ENCODE measurements at places on chromosomes 1 and 21.

GRCh38 chr1:156489166-156489934, 11.2 kb downstream of the MEF2D start:
- DNase-seq: no peak

GRCh38 chr1:20119347-20119746, at the start of gene PLA2G2D:
TSS of gene PLA2G2D (minus strand) at chr1:20119536. CDS start at chr1:20119498, 38 bp downstream.
- DNase-seq: no peak

DNA sequence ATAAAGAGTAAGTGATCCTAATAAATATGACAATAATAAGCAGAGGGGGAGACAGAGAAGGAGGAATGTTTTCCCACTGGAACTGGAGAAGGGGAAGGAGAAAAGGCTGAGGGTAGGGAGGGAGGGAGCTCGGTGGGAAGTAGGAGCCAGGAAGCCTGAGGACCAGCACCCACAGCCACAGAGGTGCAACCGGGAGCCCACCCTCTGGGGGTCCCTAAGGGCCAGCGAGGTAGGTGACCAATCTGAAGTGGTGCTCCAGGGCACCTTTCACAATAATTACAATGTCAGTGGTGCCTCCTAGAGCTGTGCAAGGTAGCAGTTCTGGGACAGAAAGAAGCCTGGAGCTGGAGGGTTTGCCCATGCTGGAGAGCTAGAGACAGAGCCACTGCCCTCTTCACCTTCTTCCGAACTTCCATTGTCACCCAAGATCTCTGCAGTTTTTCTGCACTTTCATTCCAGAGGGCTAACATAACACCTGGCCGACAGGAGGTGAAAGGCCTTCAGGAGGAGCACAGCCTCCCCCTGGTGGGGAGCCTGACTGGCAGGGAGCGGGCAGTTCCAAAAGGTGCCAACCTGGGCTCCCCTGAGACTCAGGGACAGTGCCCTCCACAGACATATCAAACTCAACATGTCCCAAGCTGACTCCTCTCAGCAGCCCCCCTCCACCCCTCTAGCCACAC, 4.1 kb upstream of the AHCYL1 start:
- DNase-seq: no peak

DNA sequence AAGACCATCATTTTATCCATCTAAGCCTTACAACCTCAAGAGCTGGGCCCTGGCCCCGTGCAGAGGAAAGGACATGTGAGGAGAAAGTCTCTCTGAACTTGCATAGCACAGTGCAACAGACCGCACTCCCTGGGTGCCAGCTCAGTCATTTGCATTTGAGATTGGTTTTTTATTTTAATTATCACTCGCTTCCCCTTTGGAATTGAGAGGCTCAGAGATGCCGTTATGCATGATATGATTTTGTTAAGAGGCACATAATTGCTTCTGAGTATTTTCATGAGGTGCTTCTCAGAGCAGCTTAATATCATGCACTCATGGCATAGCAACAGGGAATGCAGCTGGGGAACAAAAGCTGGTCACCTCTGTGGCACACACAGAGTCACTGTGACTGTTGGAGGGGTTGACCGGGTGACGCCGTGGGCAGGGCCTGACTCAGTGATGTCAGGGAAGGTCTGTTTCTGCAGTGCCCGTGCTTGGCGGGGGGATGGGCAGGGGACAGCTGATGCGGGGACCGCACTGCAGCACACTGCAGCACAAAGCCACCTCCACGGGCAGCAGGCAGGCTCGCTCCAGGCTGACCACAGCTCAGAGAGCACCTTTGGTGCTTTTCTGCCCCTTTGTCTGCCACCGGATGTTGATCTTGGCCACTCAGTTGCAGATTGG, 43.2 kb upstream of the VAMP3 start:
- DNase-seq: no peak

GRCh38 chr1:74772945-74773344, 40.0 kb downstream of the TYW3 start:
- DNase-seq: no peak

GRCh38 chr1:12677565-12677964, 33.7 kb downstream of the AADACL4 start:
- DNase-seq: no peak

DNA sequence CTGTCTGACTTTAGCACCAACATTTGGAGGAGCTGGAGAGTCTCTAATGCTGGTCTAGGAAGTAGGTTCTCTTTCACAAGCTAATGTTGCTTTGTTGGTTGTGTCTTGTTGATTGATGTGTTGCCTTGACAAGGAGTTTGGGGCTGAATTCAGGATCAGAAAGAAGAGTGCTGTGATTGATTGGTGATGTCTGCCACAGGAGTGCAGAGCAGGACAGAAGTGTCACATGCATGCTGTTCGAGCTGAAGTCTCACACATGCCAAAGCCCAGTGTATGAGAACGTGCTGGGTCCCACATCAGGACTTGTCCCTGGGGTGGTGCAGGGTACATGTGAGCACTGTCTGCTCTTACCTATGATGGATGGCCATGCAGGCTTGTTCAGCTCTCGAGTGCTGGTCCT, 694.4 kb downstream of the MATN1 start:
- DNase-seq: no peak

- no peak for DNase-seq
These were observed 13.5 kb upstream of the FOXJ3 start for GRCh38 chr1:42348498-42348897.

GRCh38 chr1:206909161-206909882, 12.1 kb downstream of the IL24 start:
- DNase-seq: no peak

DNA sequence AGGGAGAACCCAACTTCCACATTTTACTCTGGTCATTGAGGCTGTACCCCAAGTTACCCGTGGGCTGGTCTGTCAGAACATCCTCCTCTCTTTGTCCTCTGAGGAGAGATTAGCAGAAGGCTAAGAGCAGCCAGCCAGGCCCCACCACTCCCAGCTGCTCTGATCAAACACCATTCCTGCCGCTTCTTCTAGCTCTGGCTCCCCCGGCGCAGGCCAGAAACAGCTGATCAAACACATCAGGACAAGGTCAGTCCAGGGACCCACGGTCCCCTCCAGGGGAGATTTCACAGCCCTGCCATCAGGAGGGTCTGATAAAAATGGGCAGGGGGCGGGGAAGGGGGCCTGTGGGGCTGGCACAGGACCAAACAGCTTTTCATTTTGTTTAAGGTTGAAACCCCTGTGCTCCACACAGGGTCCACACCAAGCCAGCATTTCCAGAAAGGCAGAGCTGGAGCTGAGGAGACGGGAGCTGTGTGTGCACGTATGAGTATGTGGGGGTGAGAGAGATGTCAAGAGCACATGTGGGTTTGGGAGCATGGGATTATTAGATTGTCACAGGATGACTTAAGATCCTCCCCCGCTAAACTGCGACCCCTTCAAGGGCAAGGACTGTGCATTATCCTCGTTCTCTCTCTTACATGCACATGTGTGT, 29.9 kb upstream of the EPHA8 start:
- DNase-seq: no peak

DNA sequence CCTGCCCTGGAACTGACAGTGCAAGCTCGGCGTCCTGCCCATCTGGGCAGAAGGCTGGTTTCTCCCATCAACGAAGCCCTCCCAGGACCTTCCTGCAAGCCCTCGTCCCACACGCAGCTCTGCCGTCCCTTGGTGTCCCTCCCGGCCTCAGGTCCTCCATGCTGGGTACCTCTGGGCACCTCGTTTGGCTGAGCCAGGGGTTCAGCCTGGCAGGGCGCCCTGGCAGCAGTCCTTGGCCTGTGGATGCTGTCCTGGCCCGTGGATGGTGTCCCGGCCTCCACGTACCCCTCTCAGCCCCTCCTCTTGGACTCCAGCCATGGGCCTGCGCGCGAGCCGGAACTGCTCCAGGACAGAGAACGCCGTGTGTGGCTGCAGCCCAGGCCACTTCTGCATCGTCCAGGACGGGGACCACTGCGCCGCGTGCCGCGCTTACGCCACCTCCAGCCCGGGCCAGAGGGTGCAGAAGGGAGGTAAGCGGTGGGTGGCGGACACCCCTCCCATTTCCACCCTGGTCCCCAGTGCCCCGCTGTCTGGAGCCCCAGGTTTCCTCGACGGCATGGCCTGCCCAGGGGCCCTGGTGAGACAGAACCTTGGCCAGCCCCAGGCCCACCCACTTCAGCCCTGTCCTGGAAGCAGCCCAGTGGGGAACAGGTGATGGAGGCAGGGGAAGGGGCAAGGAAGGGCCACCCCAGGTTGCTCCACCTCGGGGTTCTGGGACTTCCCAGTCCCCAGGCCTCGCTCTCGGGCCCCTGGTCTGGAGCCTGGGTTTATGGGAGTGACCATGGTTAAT, 3.5 kb downstream of the TNFRSF14 start:
- no peak for DNase-seq

DNA sequence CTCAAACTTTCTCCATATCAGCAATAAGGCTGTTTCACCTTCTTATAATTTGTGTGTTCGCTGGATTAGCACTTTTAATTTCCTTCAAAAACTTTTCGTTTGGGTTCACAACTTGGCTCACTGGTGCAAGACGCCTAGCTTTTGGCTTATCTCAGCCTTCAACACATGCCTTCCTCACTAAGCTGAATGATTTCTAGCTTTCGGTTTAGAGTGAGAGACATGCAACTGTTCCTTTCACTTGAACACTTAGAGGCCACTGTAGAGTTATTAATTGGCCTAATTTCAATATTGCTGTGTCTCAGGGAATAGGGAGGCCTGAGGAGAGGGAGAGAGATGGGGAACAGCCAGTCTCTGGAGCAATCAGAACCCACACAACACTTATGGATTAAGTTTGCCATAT, 41.2 kb upstream of the IFNLR1 start:
- no peak for DNase-seq

- no peak for DNase-seq
These were observed 544 bp downstream of the PPM1J start for GRCh38 chr1:112714313-112715263.

- DNase-seq: no peak
These were observed 1136.3 kb upstream of the B3GALT2 start for GRCh38 chr1:194322751-194323150.

DNA sequence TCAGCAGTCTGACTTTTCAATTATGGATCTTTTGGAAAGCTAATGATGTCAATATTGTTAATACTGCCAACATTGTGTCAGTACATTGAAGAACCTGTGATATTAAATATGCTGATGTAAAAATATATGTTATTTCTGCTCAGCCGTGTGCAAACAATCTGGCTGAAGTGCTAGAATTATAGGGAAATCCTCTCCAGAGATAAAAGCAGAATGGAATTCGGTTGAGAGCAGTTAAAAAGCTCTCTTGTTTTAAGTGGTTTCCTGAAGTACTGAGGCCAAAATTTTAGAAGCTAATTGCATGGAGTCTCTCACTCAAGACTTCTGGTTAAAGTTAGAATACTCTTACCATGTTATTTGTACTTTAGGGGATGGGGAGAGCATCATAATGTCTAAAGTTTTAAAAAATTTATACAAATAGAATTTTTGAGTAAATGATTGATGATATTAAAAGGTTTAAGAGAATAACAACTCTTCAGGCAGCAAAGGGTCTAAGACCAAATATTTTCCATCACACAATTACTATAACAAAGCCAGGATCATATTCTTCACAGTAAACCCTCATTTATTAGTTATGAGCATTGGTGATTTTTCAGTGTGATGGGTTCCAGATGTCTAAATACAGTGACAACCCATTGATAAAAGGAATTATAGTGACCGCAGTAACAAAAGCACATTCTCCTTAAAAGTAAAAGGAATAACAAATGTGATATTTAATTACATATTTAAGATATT, 834.2 kb upstream of the CXADR start:
- no peak for DNase-seq

DNA sequence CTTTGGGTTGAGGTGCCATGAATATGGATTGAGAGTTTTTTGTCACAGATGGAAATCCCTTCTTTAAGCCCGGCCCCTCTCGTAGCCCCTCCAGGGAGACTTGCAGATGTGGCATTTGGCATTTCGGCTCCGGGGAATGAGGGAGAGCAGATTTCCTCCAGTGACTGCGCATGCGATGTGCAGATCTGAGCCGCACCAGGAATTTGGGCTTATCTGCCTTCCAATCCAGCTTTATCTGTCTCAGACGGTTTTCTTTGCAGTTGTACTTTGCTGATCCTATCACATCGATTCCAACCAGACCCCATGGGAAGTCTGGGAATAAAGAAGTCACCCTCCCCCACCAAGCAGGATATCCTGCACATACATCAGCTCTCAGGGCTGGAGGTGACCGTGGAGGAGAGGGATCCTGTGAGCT, 11.7 kb downstream of the KIF26B start:
- peak; percentile 68 for DNase-seq

GRCh38 chr1:12387641-12388040, 157.8 kb downstream of the VPS13D start:
- no peak for DNase-seq

DNA sequence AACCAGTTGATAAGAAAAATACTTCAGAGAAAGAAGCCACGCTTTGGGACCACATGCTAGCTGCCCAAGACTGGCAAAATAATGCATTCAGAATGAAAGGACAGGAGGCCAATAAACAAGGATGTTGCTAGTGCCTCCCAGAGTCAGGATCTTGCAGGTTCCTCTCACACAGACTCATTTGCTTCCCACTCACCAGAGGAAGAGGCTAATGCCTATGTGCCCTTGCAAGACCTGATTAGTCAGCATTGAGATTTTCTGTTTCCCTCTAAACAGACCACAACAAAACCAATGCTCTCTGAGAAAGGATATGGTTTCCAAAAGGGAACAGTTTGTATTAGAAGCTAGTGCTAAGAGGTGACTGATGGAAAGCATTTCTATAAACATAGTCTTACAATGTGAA, 85.7 kb downstream of the NRDC start:
- DNase-seq: peak; percentile 13

- no peak for DNase-seq
These were observed 31.9 kb downstream of the ZMYM4 start for GRCh38 chr1:35300376-35300775.

GRCh38 chr21:37228003-37228400, 39.1 kb downstream of the VPS26C start:
- DNase-seq: no peak

DNA sequence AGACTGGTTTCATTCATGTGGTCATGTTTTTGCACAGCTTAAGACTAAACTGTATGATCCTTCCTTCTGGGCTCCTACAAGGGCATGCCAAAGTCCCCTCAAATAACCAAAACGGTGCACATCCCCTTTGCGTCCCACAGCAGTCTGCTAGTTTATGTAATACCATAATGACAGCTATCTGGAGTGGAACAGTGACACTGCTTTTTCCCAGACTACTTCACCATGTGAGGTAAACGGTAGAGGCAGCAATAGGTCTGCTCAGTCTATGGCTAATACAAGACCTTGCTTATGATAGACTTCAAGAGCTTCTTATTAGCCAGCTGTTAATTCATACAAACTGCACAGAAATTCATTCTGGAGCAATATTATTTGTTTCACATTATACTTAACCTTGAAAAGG, 395.5 kb downstream of the SMYD3 start:
- no peak for DNase-seq

- DNase-seq: no peak
These were observed 20.6 kb upstream of the MAGI3 start for GRCh38 chr1:113369699-113370098.

GRCh38 chr21:25361765-25362164, 245.5 kb downstream of the MRPL39 start:
- DNase-seq: no peak

GRCh38 chr1:226838456-226838855, 32.0 kb upstream of the PSEN2 start:
- DNase-seq: no peak

All from kidney capillary endothelial cell (primary cell).